Stimulated activated CD4-positive, alpha-beta T cell treated with anti-CD3 and anti-CD28 coated beads, Interleukin-1b, Interleukin-23, amount 100 ng/mL, for 1 hour (primary cell): ENCODE measurements at places on chromosomes 12 and 14.

DNA sequence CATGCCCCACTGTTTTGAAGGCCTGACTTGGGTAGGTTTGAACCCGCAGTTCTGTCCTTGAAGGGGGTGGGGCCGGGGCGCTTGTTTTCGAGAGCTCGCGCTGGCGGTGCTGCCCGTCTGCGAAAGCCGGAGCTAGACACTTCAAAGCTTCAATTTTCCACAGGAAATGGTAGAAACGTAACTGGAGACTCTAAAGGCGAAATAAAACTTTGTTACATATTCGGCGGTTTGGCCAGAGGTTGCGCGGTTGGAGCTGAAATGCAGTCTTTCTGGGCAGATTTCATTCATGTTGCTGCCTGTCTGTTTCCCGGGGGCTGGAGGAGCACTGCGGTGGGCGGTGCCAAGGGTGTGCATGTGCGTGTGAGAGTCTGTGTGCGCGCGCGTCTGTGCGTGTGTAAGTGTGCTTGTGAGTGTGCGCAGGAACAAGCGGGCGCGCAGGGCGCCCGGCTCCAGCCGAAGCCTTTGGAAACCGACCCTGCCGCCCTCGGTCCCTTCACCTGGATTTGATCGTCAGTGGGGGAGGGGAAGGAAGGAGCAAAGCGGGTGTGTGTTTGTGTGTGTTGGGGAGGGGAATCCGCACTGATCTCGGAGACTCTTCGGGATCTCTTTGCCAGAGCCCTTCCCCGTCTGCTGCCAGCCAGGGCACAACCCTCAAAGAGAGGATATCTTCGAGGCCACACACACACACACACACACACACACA lies 227.7 kb upstream of the CRY1 start:
- DNase-seq, result peak; percentile 32

GRCh38 chr14:32719601-32720000 lies 219.1 kb upstream of the NPAS3 start:
- no peak for DNase-seq

- DNase-seq, result no peak
These were observed 857 bp downstream of the ETNK1 start for GRCh38 chr12:22625762-22626294.

GRCh38 chr12:118371321-118372282 lies 1.1 kb downstream of the TAOK3 start:
- no peak for DNase-seq

- DNase-seq, result no peak
These were observed 12.0 kb downstream of the LUM start for GRCh38 chr12:91099341-91099740.

DNA sequence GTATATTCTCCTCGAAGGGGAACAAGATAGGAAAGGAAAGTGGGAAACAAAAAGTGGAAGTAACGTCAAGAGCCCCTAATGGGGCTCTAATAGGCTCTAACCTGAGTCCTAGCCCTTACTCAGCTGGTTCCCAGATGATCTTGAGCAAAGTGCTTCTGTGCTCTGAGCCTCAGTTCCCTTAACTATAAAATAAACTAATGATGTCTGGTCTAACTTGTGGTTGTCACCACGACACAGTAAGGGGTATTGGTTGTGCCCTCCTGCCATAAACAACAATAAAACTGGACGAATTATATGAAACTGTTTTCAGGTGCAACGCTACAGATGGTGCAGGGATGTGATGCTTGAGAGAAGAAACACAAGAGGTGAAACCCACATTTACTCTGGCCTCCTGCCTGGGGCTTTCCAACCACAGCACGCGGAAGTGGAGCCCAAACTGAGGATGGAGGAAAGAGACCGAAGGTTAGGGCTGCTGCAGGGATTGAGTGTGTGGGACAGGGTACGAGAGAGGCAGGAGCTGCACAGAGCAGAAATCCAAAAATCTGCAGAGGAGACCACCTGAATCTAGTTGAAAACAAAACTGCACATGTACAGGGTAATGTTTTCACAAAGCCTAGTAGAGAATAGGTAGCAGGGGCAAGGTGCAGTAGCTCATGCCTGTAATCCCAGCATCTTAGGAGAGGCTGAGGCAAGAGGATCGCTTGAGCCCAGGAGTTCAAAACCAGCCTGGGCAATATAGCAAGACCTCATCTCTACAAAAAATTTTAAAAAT lies 45.6 kb upstream of the BCL2L14 start:
- DNase-seq, result no peak
